ENCODE measurements at places on chromosomes 2 and 18. TPM values are rescaled to one million over a fixed set of nuclear protein-coding genes. Genes with fewer than 3 reads are reported as not detected.

Gene DSC2
- total RNA-seq: 3.3 TPM

Gene LYG1
- total RNA-seq: not detected

Gene CXCR1
- total RNA-seq: not detected

Gene FBLN7
- 0.99 TPM for total RNA-seq

Gene CABLES1
- total RNA-seq: 4.3 TPM

Gene TSPYL6
- 0.16 TPM for total RNA-seq

Gene DPP4
- total RNA-seq: 5.8 TPM

- peak overlapping the region; percentile 43 for H3K27ac ChIP-seq
- no peaks in the 10 kb centered on the region for H3K36me3 ChIP-seq
- no peak overlapping the region for H3K4me3 ChIP-seq
Measured at GRCh38 chr2:68435615-68436014, 31.5 kb downstream of the FBXO48 start.

DNA sequence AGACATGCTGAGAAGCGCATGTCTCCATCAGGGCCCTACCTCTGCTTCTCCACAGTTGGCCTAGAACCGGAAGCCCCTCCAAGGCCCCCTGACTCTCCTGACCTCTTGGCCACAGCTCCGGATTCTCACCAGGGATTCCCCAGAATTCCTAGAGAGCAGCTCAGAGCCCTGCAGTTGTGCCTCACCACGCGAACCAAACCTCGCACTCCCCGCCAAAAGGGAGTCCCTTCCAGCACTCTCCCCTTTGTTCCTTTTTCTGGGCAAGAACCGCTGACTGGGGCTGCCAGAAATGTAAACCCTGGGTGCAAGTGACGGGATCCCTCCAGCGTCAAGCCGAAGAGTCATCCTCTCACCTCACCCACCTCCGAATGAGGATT, 36.7 kb downstream of the AFF3 start:
- no peaks in the 10 kb centered on the region for H3K36me3 ChIP-seq
- peak overlapping the region; percentile 76 for H3K4me3 ChIP-seq
- peak overlapping the region; percentile 80 for H3K27ac ChIP-seq
- H3K4me1 ChIP-seq: no peaks in the 10 kb centered on the region

DNA sequence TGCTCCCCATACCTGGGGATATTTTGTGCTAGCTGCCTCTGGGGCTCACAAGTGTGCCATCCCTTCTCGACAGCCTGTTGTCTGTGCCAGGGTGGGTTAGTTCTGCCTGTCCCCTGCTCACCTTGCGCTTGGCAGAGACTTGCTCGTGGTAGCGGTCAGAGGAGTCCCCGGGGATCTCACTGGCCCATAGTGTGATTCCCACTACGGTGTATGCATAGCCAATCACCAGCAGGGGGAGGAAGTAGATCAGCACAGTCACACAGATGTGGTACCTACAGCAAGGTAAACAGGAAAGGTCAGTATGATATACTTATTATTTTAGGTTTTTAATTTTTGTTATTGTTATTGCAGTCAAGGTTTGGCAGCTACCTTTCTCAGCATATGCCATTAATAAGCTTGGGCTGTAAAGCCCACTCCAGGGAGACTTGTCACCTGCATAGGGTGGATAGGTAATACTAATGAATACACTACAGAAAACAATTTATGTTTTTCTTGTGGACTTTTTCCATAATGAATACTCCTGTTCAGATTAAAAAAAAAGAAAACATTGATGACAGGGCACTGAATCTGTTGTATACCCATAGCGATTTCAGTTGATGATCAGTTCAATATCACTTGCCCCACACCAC, 95.2 kb downstream of the POLE4 start:
- no peak overlapping the region for H3K4me3 ChIP-seq
- H3K27ac ChIP-seq: no peak overlapping the region
- DNase-seq: no peak

DNA sequence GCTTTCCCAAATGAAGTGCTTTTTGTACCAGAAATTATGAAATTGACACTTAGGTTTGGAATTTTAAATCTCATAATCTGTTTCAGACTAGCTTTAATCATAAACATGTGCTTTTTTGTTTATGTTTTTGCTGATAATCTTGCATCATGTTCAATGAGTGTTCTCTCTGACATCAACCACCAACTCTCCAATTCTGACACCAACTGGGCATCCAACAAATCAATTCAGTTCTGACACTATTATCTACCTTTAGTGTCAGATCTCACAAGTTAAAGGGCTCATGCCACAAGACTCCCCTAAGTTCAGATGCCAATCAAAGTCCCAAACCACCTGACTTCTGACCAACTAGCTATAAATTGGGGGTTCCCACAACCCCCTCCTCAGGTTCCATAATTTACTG, 19.6 kb downstream of the PELI1 start:
- H3K27me3 ChIP-seq: no peaks in the 10 kb centered on the region
- no peak overlapping the region for H3K27ac ChIP-seq
- DNase-seq: no peak

GRCh38 chr2:201977651-201978050, 56.0 kb upstream of the FZD7 start:
- no peak overlapping the region for H3K27ac ChIP-seq
- H3K36me3 ChIP-seq: no peaks in the 10 kb centered on the region
- H3K27me3 ChIP-seq: no peaks in the 10 kb centered on the region
- H3K4me3 ChIP-seq: no peak overlapping the region
- no peaks in the 10 kb centered on the region for H3K4me1 ChIP-seq

- H3K27ac ChIP-seq: no peak overlapping the region
- H3K27me3 ChIP-seq: no peaks in the 10 kb centered on the region
- H3K36me3 ChIP-seq: no peaks in the 10 kb centered on the region
- no peak for DNase-seq
- H3K4me3 ChIP-seq: no peak overlapping the region
- H3K4me1 ChIP-seq: peaks cover 12% of the 10 kb centered on the region
Measured at GRCh38 chr2:38148501-38148900, 72.5 kb upstream of the CYP1B1 start.

DNA sequence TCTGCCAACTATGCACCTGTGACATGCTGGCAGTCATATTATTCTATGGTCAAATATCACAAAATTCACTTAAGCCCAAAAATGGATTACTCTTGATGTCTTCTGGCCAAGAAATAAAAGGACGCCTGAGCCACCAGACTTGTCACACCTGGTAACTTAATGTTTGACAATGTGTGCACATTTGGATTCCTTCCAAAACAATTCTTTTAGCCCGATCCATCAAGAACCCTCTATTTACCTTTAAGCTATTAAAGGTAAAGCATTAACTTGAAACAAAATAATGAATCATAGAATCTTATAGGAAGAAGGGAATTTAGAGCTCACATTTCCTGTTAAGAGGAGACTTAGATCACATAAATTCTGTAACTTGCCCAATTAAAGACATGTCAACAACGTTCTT, 46.5 kb upstream of the NFU1 start:
- H3K36me3 ChIP-seq: peaks cover 27% of the 10 kb centered on the region
- no peak overlapping the region for H3K27ac ChIP-seq
- no peak for DNase-seq
- no peaks in the 10 kb centered on the region for H3K27me3 ChIP-seq
- H3K4me1 ChIP-seq: no peaks in the 10 kb centered on the region

GRCh38 chr2:146414456-146414855, 1430.4 kb upstream of the ACVR2A start:
- H3K27ac ChIP-seq: no peak overlapping the region
- no peak for DNase-seq
- H3K27me3 ChIP-seq: no peaks in the 10 kb centered on the region
- no peak overlapping the region for H3K4me3 ChIP-seq
- no peaks in the 10 kb centered on the region for H3K36me3 ChIP-seq

DNA sequence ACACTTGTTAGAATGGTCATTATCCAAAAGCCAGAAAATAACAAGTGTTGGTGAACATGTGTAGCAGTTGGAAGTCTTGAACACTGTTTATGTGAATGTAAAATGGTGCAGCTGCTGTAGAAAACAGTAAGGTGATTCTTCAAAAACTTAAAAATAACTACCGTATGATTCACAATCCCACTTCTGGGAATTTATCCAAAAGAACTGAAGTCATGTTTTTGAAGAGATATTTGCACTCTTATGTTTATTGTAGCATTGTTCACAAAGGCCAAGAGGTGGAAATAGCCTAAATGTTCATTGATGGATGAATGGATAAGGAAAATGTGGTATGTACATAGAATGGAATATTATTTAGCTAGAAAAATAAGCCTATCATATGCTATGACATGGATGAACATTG, 6.3 kb upstream of the SPP2 start:
- H3K36me3 ChIP-seq: no peaks in the 10 kb centered on the region
- DNase-seq: no peak
- no peaks in the 10 kb centered on the region for H3K27me3 ChIP-seq
- H3K4me1 ChIP-seq: no peaks in the 10 kb centered on the region
- no peak overlapping the region for H3K4me3 ChIP-seq
- no peak overlapping the region for H3K27ac ChIP-seq

DNA sequence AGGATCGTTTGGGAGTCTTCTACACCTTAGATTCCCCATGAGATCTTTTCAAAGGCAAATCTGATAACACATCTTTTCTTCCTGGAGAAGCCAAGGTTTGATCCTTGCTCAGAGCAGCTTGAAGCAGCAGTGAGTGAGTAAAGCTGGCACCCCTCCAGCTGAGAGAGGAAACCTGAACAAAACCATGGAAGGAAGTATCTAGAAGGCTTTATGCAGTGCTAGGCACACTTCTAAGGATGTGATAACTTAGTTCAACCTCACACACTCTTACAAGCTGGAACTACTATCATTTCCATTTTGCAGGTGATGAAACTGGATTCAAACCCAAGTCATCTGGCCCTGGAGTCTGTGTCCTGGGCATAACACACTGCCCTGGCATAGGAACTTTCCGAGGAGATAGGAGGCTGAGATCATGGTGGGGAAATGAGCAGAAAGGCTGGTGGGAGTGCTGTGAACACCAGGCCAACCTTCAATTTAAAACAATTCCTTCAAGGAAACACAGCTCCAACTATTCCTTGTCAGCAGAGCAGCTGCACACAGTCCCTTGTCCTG, 71.2 kb downstream of the CTAGE1 start:
- H3K4me3 ChIP-seq: no peak overlapping the region
- peaks cover 24% of the 10 kb centered on the region for H3K4me1 ChIP-seq
- H3K36me3 ChIP-seq: no peaks in the 10 kb centered on the region
- peak overlapping the region; percentile 24 for H3K27ac ChIP-seq
- peaks cover 7% of the 10 kb centered on the region for H3K27me3 ChIP-seq

GRCh38 chr2:218896501-218897393, 16.1 kb downstream of the WNT10A start:
- no peaks in the 10 kb centered on the region for H3K36me3 ChIP-seq
- no peaks in the 10 kb centered on the region for H3K4me1 ChIP-seq
- H3K27ac ChIP-seq: no peak overlapping the region
- DNase-seq: no peak
- H3K4me3 ChIP-seq: no peak overlapping the region
- H3K27me3 ChIP-seq: peaks cover 99% of the 10 kb centered on the region

DNA sequence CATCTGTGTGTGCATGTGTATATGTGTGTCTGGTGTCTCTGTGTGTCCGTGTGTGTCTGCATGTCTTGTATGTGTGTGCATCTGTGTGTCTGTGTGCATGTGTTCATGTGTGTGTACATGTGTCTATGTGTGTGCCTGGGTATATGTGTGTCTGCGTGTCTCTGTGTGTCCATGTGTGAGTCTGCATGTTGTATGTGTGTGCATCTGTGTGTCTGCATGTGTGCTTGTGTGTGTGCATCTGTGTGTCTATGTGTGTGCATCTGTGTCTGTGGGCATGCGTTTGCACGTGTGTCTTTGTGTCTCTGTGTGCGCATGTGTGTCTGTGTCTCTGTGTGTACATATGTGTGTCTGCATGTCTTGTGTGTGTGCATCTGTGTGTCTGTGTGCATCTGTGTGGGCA, 207.7 kb downstream of the TNS1 start:
- no peak overlapping the region for H3K4me3 ChIP-seq
- no peaks in the 10 kb centered on the region for H3K27me3 ChIP-seq
- H3K27ac ChIP-seq: peak overlapping the region; percentile 80
- H3K4me1 ChIP-seq: peaks cover 58% of the 10 kb centered on the region

DNA sequence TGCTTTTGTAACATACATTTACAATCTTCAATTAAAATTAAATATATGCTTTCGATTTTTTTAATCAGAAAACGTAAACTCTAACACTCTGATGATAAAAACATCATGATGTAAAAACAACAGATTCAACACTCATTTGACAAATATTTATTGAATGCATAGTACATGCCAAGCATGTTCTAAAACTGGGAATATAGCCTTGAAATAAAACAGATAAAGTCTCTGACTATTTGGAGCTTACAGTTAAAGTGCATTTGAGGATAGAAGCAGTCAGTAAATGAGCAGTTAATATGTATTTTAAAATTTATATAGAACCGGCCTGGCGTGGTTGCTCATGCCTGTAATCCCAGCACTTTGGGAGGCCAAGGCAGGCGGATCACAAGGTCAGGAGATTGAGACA, 47.8 kb downstream of the TMX3 start:
- H3K4me1 ChIP-seq: no peaks in the 10 kb centered on the region
- no peak for DNase-seq
- no peak overlapping the region for H3K27ac ChIP-seq
- no peaks in the 10 kb centered on the region for H3K27me3 ChIP-seq

DNA sequence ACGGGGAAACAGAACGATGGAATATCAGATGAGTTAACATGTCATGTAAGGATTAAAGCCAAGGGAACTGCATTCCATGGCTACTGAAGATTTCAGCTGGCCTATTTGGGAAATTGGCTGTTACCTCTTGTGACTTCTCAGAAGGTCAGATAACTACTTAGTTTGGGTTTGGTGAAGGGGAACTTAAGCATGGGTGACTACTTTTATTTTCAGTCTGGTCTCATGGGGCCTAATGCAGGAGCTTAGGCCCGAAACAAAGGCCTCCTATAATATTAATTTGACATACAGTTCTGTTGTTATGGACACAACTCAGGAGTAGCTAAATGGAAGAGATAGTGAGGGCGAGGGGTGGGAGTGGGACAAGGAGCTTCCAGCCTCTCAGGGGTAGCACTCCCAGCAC, 44.0 kb upstream of the TXNDC2 start:
- no peaks in the 10 kb centered on the region for H3K27me3 ChIP-seq
- DNase-seq: no peak
- H3K4me3 ChIP-seq: no peak overlapping the region
- peaks cover 8% of the 10 kb centered on the region for H3K36me3 ChIP-seq

DNA sequence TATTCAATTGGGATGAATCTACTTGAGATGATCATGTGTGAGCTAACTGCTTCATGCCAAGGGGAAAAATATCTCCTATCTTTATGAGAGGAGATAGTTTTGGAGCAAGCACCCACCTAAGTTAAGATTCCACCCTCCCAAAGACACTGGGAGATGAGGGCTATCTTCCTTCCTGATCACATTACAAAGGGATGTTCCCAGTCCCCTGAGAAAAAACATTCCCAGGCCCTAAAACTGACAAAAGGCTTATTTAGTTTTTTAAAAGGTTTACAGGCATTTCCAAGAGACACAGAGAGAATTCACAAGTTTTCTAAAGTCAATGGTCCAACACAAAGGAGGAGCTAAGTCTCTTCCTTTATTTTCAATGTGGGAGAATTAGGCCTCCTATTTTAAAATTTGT, 401.5 kb downstream of the FBXO15 start:
- no peak overlapping the region for H3K4me3 ChIP-seq
- H3K36me3 ChIP-seq: no peaks in the 10 kb centered on the region
- H3K27ac ChIP-seq: no peak overlapping the region

Data from sigmoid colon (tissue), 7 donors.